ENCODE measurements at places on chromosomes 2 and 18.

DNA sequence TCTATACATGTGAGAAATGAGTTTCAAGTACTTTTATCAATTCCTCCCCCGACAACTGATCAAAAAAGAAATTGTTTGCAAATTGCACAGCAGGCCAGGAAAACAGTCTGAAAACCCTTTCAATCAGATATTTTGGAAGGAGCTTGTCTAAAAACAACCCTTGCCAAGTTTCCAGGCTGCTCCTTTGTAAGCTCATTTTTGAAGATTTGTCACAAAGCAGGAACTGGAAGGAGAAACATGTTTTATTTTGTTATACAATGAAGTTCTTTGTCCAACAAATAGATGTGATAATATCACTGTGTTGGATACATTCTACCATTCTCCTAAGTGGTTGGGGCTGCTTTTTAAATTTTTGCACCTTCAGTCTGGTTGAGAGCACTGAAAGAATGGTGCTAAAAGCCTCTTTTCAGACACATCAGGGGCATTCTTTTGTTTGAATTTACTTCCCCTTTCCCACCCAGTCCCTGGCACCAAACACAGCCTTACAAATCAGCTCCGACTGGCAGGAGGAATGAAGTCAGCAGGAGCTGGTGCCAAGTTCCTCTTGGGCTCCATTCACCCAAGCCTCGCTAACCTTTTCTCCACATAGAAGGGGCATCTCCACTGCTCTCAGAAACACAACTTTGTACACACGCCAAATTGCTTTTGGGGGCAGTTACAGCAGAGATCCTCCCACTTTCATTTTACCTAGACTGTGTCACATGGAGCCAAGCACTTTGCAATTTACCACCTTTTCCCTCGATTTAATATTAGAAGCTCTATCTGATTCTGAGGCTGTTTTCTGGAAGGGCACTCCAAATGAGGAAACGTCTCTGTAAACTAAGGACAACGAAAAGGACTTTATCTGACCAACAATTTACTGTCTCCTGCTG lies 88.0 kb downstream of the C1D start:
- no peak for DNase-seq

DNA sequence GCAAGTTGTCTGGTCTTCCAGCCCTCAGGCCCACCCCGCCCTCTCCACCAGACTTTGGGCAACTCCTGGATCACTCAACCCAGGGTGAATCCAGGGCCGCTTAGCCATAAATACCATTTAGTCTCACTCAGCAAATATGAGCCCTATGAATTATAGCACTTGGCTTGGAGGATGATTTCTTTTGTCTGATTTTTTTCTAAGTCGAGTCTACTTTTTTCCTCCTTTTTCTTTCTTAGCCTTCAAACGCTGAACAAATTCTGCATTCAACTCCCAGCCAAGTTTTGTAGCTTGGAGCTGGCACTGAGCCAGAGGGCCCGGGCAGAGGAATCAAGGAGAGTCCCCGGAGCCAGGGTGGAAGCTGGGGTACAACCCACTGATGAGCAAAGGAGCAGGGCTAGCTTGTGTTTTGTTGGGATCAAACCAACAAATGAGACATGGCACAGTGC lies 48.7 kb downstream of the SERTAD2 start:
- no peak for DNase-seq

DNA sequence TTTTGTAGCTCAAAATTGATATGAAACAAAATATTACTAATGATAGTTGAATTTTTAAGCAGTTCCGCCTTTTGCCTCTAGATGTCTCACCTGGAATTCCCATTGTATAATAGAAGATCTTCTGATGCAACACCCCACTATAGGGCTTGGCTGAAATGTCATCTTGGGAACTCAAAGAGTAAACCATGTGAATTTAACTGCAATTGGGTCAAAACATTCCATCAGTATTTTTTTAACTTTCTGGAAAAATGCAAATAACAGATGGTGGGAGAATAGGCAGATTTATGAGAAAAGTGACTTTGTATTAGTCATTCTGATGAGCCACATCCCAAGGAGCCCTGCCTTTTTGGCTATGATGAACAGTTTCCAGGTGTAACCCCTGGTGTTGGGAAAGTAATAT lies 489.9 kb downstream of the NYAP2 start:
- DNase-seq: no peak

DNA sequence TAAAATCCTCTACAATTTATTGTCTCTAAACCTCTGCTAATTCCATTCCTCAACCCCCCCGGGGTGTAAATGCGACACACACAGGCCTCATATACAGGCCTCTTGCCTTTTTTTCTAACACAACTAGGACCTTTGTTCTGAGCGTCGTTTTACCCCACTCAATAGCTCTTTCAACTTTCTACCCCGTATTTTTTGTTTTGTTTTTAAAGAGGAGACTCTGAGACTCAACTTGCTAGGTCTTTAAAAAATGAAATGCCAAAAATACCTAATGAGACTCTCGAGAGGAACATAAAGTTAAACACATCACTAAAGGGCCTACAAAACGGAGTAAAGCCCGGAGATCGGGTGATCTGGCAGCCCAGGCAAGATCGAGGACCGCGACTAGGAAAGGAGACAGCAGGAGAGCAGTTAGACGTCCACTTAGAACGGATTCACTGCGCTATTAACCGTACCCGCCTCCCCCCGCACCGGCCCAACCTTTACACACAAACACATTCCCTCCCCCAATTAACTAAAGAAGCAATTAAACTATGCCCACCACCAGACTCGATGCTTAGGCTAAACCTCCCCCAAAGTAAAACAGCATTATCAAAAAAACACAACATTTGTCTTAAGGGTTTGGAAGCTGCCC lies 1.7 kb downstream of the TRIP12 start:
- peak; percentile 20 for DNase-seq

GRCh38 chr2:37585982-37586621 lies 85.3 kb downstream of the CDC42EP3 start:
- DNase-seq: peak; percentile 69
